ENCODE measurements at places on chromosomes 2 and 18. TPM values are rescaled to one million over a fixed set of nuclear protein-coding genes. Genes with fewer than 3 reads are reported as not detected.

G6PC2 gene
- not detected for total RNA-seq

GRCh38 chr2:9327873-9328352 lies 95.4 kb downstream of the ITGB1BP1 start:
- no peak for DNase-seq

DNA sequence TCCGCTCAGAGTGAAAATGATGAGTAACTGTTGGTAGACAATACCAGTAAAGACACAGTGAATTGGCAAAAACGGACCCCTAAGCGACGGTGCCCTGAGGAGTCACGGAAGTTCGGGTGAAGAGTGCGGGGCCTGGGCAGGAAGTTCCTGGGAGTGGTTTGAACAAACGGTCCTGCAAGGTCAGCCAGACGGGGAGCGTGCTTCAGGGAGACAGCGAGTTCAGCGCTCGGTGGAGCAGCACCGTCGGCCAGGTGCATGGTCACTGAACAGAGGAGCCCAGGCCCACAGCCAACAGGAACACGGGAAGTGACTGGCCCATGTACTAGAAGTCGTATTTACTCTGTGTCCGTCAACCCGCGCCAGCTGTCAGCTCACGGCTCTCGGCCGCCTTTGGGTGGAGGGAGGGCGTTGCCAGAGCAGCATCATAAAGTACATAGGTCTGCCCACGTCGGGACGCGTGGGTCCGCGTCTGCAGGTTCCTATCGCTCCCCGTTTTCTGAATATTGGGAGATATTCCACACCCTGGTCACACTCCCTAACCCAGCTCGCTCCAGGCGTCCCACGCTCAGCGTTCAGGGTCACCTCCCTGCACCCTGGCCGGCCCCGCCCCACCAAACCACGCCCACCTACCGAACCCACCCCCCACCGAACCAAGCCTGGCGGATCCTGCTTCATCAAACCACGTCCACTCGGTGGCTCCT lies 75.6 kb upstream of the UXS1 start:
- no peak for DNase-seq

SMIM21 gene
- not detected for total RNA-seq

STPG4 gene
- not detected for total RNA-seq

ANKRD30BL gene
- total RNA-seq, result not detected

DNA sequence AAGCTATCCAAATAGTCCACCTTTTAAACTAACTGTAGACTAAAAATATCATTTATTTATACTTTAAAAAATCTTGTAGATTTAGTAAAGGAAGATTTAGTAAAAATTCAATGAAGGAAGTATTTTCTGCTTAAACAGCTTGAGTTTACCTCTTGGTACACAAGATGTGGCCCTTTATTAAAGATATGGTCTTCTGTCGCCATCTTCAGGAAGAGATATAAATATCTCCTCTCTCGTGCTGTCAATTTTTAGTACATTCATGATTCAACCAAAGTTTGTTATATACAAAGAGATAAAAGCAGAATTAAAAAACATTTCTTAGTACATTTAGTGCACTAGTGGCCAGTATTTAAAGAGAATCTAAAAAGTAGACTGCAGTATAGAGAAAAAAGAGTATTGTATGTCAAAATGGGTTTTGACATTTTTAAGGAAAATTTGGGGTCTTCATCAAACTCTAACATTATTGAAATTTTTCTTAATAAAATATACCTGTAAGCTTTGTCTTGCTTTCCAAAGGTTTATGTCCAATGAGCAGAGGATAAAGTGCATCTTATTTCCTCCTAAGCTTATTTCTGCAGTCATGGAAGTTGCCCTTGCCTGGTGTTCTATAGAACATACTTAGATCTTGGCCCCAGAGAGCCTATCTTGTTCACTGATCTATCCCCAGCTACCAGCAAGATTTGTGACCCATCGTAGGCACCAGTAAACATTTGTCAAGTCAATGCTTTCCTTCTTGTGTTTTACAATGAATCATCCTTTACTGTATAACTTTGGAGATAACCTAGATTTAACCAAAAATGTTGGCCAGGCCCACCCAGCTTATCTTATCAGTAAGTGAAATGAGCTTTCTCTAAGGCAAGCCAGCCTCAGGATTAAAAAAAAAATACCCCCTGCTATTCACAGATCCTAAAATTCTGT lies 18.5 kb upstream of the EML6 start:
- DNase-seq, result no peak

DNA sequence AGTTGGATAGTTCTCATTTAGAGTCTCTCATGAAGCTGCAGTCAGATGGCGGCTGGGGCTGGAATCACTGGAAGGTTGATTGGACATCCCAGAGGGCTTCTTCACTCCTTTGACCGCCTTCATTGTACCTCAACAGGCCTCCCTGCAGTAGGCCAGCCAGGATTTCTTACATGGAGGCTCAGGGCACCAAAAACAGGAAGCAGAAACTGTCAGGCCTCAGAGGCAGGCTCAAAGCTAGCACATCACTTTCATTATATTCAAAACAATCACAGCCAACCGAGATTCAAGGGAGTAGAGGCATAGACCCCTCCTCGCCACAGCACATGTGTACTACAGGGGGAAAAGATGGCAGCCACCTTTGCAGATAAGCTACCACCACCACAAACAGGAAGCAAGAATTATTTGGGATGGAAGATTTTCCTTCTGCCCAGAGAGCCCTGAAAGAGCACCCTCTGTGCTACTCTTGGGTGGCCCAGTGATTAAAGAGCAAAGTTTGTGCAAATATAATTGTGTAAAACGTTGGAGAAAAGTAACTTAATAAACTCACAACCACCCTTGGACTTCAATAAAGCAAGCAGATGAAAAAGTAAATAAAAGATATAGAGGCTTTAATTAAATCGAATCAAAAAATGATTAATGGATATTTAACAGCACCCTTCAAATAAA lies 155.3 kb downstream of the GFPT1 start:
- DNase-seq, result no peak
